Hematopoietic multipotent progenitor cell (in vitro differentiated cells): ENCODE measurements at places on chromosomes 1 and 21. TPM values are rescaled to one million over a fixed set of nuclear protein-coding genes. Genes with fewer than 3 reads are reported as not detected.

The THRAP3 gene
- 42.8 TPM for total RNA-seq

- no peak for DNase-seq
Observed at GRCh38 chr21:43652616-43653015, 6.7 kb downstream of the HSF2BP start.

GRCh38 chr1:25881266-25881665 is 5.8 kb upstream of the PAQR7 start:
- no peak for DNase-seq

GRCh38 chr21:40227096-40227495 is 359.9 kb downstream of the PCP4 start:
- no peak for DNase-seq

- DNase-seq = no peak
Observed at GRCh38 chr1:173417563-173417962, 59.6 kb upstream of the PRDX6 start.

GRCh38 chr21:45374826-45375455 is 30.0 kb upstream of the COL18A1 start:
- no peak for DNase-seq

The DSCAM gene
- not detected for total RNA-seq

The CD1B gene
- total RNA-seq = not detected

The NHLH1 gene
- total RNA-seq = not detected

DNA sequence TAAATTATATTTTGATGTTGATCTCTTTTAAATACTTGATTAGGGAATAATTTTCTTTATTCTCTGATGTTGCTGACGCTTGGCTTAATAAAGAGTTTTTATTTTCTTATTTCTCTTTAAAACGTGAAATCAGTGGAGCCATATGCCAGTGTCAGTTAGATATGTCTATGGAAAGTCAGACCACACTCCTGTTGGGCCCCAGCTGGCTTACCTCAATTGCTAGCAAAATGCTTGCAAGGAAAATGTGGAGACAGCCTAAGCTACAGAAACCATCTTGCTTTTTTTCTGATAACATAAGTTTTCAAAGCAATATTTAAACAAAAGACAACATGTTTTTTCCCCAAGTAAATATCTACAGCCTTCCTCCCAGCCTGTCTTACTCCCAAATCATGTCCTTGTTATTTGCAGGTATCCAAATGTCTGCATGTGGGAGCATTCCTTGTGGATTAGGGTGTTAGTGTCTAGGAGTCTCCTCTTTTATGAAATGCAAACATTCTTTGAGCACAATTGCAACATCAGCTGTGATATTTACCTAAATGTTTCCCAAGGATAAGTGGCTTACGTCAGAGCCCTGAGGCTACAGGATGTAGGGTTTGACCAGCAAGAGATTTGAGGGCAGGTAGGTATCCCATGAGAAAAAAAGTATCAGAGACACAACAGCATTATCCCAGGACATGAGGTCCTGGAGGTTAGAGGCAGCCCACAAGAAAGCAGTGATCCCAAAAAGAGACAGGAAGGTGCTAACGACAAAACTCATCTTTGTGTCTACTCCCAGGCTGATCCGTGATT is 117.2 kb upstream of the KCNJ15 start:
- DNase-seq = no peak
